ENCODE measurements at places on chromosomes 2 and 18. TPM values are rescaled to one million over a fixed set of nuclear protein-coding genes. Genes with fewer than 3 reads are reported as not detected.

SKOR2 gene
- total RNA-seq: not detected

TYW5 gene
- 4.6 TPM for total RNA-seq

CRYGD gene
- not detected for total RNA-seq

STAM2 gene
- 7.6 TPM for total RNA-seq

ARL4C gene
- 24.6 TPM for total RNA-seq

APCDD1 gene
- 0.35 TPM for total RNA-seq

ZDBF2 gene
- 2.8 TPM for total RNA-seq

PSMA8 gene
- total RNA-seq: not detected

TUBA3E gene
- not detected for total RNA-seq

SLC30A3 gene
- not detected for total RNA-seq

ALLC gene
- total RNA-seq: not detected

SERPINB4 gene
- 5.0 TPM for total RNA-seq

FBXO48 gene
- total RNA-seq: 0.56 TPM

STPG4 gene
- not detected for total RNA-seq

TMEFF2 gene
- total RNA-seq: 0.19 TPM

SPATS2L gene
- 83.8 TPM for total RNA-seq

PAX3 gene
- total RNA-seq: not detected

RAB6C gene
- not detected for total RNA-seq

FBXO15 gene
- total RNA-seq: 1.1 TPM

AGXT gene
- not detected for total RNA-seq

INPP5D gene
- 24.9 TPM for total RNA-seq

ASAP2 gene
- total RNA-seq: 21.3 TPM

NYAP2 gene
- total RNA-seq: not detected

SPEG gene
- 7.5 TPM for total RNA-seq

BOK gene
- total RNA-seq: 48.3 TPM

TUBA4B gene
- total RNA-seq: not detected

BBS5 gene
- total RNA-seq: 3.5 TPM

ALK gene
- total RNA-seq: not detected

RPRM gene
- total RNA-seq: not detected

RFX8 gene
- total RNA-seq: 0.09 TPM

CYRIA gene
- 1.1 TPM for total RNA-seq

POU3F3 gene
- total RNA-seq: not detected

DSG1 gene
- 48.9 TPM for total RNA-seq

MAPK4 gene
- not detected for total RNA-seq

CNOT11 gene
- 65.2 TPM for total RNA-seq

SLC16A14 gene
- total RNA-seq: 2.4 TPM

SNTG2 gene
- total RNA-seq: not detected

FSIP2 gene
- total RNA-seq: 0.85 TPM
